SJCRH30 (cell line): ENCODE measurements at places on chromosomes 2 and 18. TPM values are rescaled to one million over a fixed set of nuclear protein-coding genes. Genes with fewer than 3 reads are reported as not detected.

DNA sequence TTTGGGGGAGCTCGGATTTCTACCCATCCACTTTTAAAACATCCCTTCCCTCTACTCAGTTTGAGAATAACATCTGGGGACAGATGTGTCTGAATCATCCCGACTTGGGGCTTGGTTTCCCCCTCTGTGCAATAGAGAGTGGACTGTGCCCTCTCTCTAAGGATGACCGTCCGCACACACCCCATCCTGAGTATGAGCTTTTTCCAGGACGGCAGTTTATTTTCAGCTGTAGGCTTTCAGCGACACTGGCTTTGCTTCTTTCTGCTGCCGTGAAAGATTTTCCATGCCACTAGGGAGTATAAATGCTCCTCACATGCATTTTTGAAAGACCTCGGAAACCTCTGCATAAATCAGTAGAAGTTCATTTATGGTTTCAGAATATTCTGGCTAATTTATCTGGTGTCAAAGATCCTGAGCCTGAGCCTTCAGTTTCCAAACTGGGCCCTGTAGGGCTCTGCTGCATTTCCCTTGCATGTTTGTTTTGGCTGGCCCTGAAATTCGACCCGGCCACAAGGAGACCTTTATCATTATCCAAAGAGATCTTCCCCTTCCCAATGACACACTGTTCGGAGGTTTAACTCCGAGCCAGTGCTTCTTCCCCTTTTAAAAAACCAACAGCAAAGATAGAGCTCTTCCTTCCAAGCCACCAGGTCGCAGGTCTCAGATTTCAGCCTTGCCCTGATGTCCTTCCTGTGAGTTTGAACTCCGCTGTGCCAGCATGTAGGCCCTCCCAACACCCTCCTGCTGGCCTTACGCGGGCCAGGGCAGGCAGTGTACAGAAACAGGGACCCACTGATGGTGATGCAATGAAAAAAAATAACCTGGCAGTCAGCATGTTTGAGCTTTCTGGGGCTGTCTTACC lies 53.3 kb downstream of the FECH start:
- no peaks in the 10 kb centered on the region for H3K4me1 ChIP-seq
- no peak overlapping the region for H3K27ac ChIP-seq
- H3K4me3 ChIP-seq: no peak overlapping the region
- DNase-seq: peak; percentile 18
- no peaks in the 10 kb centered on the region for H3K36me3 ChIP-seq

DNA sequence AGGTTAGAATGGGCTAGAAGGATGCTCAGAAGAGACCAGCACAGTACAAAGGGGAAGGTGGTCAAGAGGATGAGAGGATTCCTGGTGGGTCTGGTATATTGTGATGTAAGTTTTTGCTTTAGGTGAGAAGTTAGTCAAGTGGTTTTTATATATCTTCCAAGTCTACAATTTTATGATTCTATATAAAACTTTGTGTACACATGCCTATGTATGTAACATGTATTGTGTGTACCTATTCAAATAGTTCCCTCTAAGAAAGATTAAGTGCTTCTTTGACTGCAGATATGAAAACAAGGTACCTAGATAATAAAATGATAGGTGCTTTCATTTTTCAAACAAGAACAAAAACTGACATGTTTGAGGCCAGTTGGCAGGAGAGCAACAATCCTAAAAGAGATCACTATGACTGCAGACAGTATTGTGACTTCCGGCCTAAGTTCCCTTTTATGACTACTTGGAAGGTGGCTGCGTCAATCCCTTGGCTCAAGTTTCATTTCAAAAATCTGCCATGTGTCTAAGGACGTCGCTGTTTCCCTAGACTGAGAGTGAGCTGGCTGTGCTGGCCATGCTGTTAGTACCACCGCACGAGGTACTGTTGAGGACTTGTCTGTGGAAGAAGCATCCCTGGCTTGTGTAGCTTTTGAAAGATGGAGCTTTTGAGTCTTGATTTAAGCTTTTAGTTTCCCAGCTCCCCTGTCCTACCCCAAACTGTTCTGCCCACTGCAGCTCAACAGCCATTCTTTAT lies 123.1 kb downstream of the PRPF40A start:
- no peaks in the 10 kb centered on the region for H3K4me1 ChIP-seq
- DNase-seq: no peak
- H3K27me3 ChIP-seq: no peaks in the 10 kb centered on the region
- H3K27ac ChIP-seq: no peak overlapping the region

DNA sequence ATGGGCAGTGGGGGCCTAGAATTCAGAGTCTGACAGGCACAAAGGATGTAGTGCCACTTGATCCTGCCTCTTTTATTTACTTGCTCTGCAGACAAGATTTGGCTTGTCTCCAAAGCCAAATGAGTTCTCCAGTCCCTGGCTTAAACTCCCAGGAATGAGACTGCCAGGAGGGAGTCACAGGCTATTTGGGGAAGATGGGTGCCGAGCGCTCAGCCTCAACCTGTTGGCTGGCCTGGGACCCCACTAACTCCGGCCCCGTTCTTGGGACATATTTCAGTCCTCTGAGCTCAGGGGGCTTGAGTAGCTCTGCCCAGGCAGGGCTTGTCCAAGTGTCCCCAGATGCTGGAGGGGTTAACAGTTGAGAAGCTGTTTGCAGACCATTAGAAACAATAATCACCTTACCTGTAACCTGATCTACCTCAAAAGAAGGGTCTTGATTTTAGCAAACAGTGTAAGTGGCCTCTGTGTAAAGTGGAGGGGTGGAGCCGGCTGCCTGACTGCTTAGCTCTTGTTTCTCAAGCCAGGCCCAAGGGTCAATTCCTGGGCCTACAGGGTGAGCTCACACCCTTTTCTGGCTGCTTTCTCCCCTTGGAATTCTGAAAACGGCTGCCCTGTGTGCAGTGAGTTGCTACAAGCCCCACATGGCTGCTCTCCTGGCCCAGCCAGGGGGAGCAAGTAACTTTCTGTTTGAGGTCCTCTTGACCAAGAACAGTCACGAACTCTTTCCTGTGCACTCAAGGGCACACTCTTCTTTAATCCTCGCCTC lies 27.1 kb upstream of the FZD5 start:
- H3K27ac ChIP-seq: no peak overlapping the region
- H3K4me3 ChIP-seq: no peak overlapping the region
- peak; percentile 65 for DNase-seq
- no peaks in the 10 kb centered on the region for H3K36me3 ChIP-seq
- H3K27me3 ChIP-seq: no peaks in the 10 kb centered on the region
- peaks cover 14% of the 10 kb centered on the region for H3K4me1 ChIP-seq

- peak; percentile 84 for DNase-seq
- H3K27me3 ChIP-seq: no peaks in the 10 kb centered on the region
- H3K4me3 ChIP-seq: no peak overlapping the region
- no peaks in the 10 kb centered on the region for H3K36me3 ChIP-seq
Observed at GRCh38 chr2:182077448-182078142, 91.9 kb downstream of the PPP1R1C start.

DNA sequence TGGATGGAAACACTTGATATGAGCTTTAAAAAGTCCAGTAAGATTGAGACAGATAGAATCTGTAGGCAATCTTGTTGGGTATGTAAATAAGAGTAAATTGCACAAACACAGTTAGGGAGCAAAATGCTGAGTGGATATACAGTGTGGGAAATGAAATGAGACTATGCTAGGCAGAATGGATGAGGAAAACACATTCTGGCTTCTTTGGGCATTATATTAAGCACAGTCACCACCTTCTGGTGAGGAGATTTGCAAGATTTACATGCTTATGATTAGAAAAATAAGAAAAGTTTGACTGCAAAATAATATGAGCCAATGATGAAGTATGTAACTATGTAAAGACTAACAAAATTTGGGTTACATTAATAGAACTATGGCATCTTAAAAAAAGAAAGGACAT lies 2165.0 kb upstream of the CELF4 start:
- H3K4me1 ChIP-seq: no peaks in the 10 kb centered on the region
- H3K27ac ChIP-seq: no peak overlapping the region
- no peaks in the 10 kb centered on the region for H3K27me3 ChIP-seq
- no peak for DNase-seq

DNA sequence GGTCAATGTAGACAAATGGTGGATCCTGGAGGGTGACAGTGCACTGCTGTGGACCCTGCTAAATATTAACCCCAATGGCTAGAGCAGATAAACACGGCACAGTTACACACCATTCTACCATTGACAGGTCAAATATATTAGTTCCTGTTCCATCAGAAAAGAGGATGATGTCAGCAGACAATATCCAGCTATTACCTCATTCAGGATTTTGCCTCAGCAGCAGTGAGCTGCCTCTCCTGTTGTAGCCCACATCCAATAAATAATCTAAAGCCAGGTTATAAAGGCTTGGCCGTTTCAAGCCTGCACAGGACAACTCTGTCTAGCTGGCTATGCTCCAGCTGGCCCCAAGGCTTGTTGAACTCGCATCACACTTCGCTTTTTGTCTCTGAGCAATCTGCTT lies 31.6 kb upstream of the NETO1 start:
- no peak for DNase-seq
- no peak overlapping the region for H3K27ac ChIP-seq
- no peaks in the 10 kb centered on the region for H3K4me1 ChIP-seq

- no peak overlapping the region for H3K4me3 ChIP-seq
- DNase-seq: peak; percentile 23
- H3K27ac ChIP-seq: no peak overlapping the region
- H3K4me1 ChIP-seq: peaks cover 12% of the 10 kb centered on the region
- H3K27me3 ChIP-seq: no peaks in the 10 kb centered on the region
Observed at GRCh38 chr2:163878718-163879117, 142.9 kb upstream of the FIGN start.

The ASTL gene
- not detected in 2 replicates for total RNA-seq

The WNT6 gene
- 0.08 and 0.10 TPM in 2 replicates for total RNA-seq

The CNDP2 gene
- total RNA-seq: 44.3 and 52.7 TPM in 2 replicates

The CDK15 gene
- 0.20 and 0.47 TPM in 2 replicates for total RNA-seq

The EMX1 gene
- not detected in 2 replicates for total RNA-seq

The ZNF512 gene
- total RNA-seq: 83.4 and 87.8 TPM in 2 replicates
